ENCODE measurements at places on chromosomes 13 and 19. TPM values are rescaled to one million over a fixed set of nuclear protein-coding genes. Genes with fewer than 3 reads are reported as not detected.

PRKCG gene
- not detected for total RNA-seq

DNA sequence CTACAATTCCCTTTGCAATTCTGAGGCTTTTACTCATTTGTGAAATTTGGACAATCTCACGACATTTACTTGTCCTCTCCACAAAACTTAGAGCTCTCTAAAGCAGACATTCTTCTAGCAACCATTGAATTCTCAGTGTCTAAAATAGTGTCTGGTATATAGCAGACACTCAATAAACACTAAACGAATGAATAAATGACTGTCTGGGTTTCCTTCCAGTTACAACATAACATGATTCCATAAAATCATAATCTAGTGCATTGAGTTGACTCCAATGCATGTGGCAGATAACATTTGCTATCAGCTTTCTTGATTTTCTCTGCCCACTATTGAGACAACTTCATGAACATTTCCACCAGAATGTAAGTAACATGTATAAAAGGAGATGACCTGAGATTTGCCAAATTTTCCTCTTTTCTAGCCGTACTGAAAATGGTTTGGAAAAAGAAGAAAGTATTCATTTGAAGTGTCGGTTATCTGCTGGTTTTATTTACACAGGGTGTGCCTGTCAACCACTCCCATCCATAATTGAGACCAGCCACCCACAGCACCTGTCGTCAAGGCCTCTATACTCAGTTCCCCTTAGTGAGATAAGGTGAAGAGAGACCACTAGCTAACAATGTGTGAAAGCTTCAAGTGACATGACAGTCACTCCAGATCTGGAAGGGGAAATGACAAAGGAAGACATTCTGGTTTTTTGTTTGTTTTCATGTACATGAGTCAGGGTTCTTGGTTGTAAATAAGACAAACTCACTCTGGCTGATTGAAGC is 4.8 kb upstream of the SERP2 start:
- no peak overlapping the region for H3K27ac ChIP-seq
- H3K27me3 ChIP-seq: peaks cover 28% of the 10 kb centered on the region
- no peak for DNase-seq
- no peak overlapping the region for H3K4me3 ChIP-seq

CATSPERD gene
- total RNA-seq: not detected

- H3K4me1 ChIP-seq: no peaks in the 10 kb centered on the region
- no peaks in the 10 kb centered on the region for H3K27me3 ChIP-seq
- no peak overlapping the region for H3K4me3 ChIP-seq
- DNase-seq: no peak
Measured at GRCh38 chr13:29711776-29712175, 116.3 kb upstream of the SLC7A1 start.

IGFLR1 gene
- 51.0 TPM for total RNA-seq

- peak; percentile 67 for DNase-seq
- peaks cover 18% of the 10 kb centered on the region for H3K36me3 ChIP-seq
- H3K4me1 ChIP-seq: peaks cover 20% of the 10 kb centered on the region
- H3K27ac ChIP-seq: peak overlapping the region; percentile 47
Measured at GRCh38 chr19:47272448-47273312, 2.0 kb upstream of the INAFM1 start.

RASAL3 gene
- 66.2 TPM for total RNA-seq

GRCh38 chr13:39484506-39485313 is 118.3 kb downstream of the LHFPL6 start:
- no peak overlapping the region for H3K4me3 ChIP-seq
- H3K27ac ChIP-seq: no peak overlapping the region
- DNase-seq: no peak

- H3K27ac ChIP-seq: no peak overlapping the region
- DNase-seq: no peak
- no peaks in the 10 kb centered on the region for H3K27me3 ChIP-seq
- H3K4me3 ChIP-seq: no peak overlapping the region
- H3K36me3 ChIP-seq: no peaks in the 10 kb centered on the region
Measured at GRCh38 chr13:105625691-105626090, 909.8 kb downstream of the EFNB2 start.

ZNF709 gene
- 2.4 TPM for total RNA-seq

- no peak overlapping the region for H3K27ac ChIP-seq
- H3K27me3 ChIP-seq: no peaks in the 10 kb centered on the region
- no peak overlapping the region for H3K4me3 ChIP-seq
- DNase-seq: no peak
Measured at GRCh38 chr13:66926200-66926850, 303.8 kb downstream of the PCDH9 start.

- H3K36me3 ChIP-seq: peaks cover 21% of the 10 kb centered on the region
- peaks cover 8% of the 10 kb centered on the region for H3K27me3 ChIP-seq
- H3K4me3 ChIP-seq: peak overlapping the region; percentile 55
Measured at GRCh38 chr19:35755550-35756376, 1.1 kb downstream of the HSPB6 start.
